B cell (primary cell): ENCODE measurements at places on chromosomes 2 and 18.

DNA sequence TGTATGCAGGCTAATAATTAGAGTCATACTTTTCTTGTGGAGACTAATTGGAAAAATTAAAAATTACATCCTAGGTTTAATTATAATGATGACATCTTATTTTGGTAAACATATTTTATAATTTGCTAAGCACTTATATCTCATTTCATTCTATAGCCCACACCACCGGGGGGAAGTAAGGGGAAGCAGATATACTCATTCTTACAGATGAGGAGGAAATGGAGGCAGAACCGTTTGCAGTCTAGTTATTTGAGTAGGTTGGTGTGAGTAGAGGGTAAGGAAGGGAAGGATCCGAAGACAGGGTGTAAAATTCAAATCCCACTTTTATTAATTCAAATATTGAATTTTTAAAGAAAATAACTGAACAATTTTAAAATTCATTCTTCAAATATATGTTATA is 3.7 kb downstream of the ITGAV start:
- H3K4me3 ChIP-seq = no peak overlapping the region
- no peaks in the 10 kb centered on the region for H3K27me3 ChIP-seq
- H3K36me3 ChIP-seq = no peaks in the 10 kb centered on the region
- H3K27ac ChIP-seq = no peak overlapping the region
- peaks cover 17% of the 10 kb centered on the region for H3K4me1 ChIP-seq

GRCh38 chr2:236083934-236084333 is 84.3 kb downstream of the GBX2 start:
- H3K27ac ChIP-seq = no peak overlapping the region
- H3K27me3 ChIP-seq = no peaks in the 10 kb centered on the region
- no peak overlapping the region for H3K4me3 ChIP-seq
- DNase-seq = no peak
- no peaks in the 10 kb centered on the region for H3K36me3 ChIP-seq

DNA sequence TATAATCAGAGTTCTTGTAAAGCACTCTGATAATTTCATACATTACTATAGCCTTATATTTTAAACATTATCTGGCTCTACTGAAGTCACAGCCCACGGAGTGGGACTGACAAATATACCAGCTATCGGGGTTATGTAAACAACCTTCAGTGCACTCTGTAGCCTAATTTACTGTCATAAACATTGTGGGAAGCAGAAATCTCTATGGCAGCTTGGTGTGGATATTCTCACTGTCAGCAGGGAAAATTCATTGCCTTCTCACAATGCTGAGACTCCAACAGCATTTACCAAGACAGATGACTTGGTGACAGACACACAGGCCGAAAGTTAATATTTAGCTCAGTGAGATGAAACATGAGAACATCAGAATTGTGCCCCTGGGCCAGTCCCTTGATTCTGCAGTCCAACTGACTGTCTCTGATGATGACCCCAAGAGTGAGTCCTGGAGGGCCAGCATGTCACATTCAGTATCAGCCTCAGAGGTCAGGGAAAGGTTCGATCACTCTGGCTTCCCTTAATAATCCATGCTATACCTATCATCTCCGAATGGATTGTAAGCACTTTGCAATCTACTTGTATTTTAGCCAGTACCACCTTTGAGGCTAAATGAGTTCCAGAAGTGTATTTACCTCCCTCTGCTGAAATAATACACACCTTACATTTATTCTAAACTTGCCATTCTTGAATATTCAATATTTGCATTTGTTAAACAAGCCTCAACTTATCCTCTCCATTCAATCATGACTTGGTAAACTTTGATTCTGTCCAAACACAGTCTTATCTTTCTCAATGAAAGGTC is 146.2 kb upstream of the OSR1 start:
- H3K4me1 ChIP-seq = no peaks in the 10 kb centered on the region
- no peak for DNase-seq
- no peak overlapping the region for H3K4me3 ChIP-seq

GRCh38 chr2:204687776-204688175 is 142.5 kb downstream of the PARD3B start:
- no peaks in the 10 kb centered on the region for H3K4me1 ChIP-seq
- no peak for DNase-seq
- H3K27ac ChIP-seq = no peak overlapping the region
- H3K4me3 ChIP-seq = no peak overlapping the region
- H3K27me3 ChIP-seq = no peaks in the 10 kb centered on the region

DNA sequence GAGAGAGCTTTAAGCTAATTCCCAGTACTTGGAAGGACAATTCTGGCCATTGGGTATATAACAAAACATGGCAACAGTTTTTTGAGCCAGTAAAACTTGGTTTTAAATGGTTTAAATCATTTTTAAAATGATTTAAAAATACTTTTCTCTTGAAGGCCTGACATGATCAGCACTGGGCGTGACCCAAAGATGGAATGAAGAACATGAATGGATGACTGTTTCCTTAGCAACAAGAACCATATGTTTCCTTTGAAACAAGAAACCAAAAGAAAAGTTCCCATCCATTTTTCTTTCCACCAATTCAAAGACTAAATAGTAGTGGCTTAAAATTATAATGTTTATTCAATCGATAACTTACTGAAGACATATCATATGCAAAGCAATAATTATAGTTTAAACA is 348.3 kb upstream of the FIGN start:
- no peak for DNase-seq
- H3K27ac ChIP-seq = no peak overlapping the region
- no peaks in the 10 kb centered on the region for H3K4me1 ChIP-seq
- H3K36me3 ChIP-seq = no peaks in the 10 kb centered on the region
- no peaks in the 10 kb centered on the region for H3K27me3 ChIP-seq

- H3K4me1 ChIP-seq = no peaks in the 10 kb centered on the region
- no peak overlapping the region for H3K27ac ChIP-seq
- no peaks in the 10 kb centered on the region for H3K36me3 ChIP-seq
- no peak for DNase-seq
Measured at GRCh38 chr2:78024996-78025395, 502.8 kb upstream of the LRRTM4 start.

DNA sequence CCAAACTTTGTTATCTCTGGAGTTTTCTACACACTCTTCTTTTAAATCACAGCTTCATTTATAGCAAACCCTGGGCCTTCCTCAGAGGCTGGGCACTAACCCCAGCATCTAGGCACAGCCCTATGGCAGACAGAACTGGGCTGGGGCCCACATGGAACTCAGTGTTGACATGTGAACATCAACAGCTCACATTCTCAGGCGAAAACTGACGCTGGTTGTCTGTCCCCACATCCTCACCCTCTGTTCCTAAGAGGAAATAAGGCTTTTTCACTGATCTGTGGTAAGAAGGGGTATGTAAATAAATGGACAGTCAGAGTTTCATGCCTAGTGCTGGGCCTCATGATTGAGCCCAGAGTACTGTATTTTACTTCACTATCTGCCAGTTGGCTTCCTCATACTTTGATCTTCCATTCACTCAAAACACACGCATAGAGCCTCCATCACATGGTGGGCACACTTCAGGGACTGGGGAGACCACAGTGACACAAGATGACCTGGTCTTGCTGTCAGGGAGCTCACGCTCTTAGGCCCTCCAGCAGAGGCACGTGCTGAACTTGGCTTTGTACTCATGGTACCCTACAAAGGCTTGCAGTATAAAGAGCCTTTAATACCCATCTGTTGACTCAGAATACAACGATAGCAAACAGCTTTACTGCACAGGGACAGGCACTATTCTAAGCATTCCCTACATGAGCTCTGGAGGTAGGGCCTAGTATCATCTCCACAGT is 43.0 kb downstream of the EFEMP1 start:
- no peaks in the 10 kb centered on the region for H3K27me3 ChIP-seq
- no peak overlapping the region for H3K27ac ChIP-seq
- DNase-seq = no peak
